ENCODE measurements at places on chromosomes 12 and 14.

- no peak for DNase-seq
Measured at GRCh38 chr14:64340560-64341196, 46.5 kb upstream of the ESR2 start.

DNA sequence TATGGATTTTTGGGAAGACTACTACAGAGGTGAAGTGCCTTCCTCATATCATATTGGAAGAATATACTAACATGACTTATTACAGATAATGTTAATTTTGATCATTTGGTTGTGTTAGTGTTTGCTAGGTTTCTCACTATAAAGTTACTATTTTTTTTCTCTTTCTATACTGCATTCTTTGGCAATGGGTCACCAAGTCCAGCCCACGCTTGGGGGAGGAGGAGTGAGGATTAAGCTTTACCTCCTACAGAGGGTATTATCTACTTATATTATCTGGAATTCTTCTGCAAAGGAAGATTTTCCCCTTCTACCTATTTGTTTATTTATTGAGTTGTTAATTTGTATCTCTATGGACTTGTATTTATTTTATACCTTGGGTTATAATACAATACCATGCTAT is 31.5 kb downstream of the SCN8A start:
- DNase-seq: peak; percentile 38

GRCh38 chr14:36944307-36945010 is 227.9 kb downstream of the SLC25A21 start:
- peak; percentile 47 for DNase-seq

GRCh38 chr12:42886160-42886559 is 296.6 kb upstream of the PRICKLE1 start:
- no peak for DNase-seq

DNA sequence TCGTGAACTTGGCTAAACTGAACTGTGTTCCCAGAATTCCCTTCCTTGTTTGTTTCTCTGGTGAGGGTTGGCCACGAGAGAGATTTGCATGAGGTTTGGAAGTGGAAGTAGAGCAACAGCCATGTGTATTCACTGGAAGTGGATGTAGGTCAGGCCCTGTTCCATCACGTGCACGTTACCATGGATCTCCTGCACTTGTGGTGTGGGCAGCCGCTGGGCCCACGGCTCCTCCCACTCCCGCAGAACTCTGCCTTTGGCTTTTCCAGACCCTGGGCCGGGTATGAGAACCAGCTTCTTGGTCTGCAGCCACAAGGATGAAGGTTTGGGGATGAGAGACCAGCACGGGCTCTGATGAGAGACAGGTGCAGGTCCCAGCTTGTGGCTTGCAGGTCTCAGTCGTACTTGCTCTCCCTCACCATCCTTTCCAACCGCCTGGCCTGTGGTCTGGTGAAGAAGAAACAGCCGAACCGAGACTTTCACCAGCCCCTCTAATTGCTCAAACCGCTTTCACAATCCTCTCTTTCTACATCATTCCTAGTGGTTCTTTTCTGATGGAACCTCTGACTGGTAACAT is 94.9 kb downstream of the DUSP16 start:
- DNase-seq: peak; percentile 45

DNA sequence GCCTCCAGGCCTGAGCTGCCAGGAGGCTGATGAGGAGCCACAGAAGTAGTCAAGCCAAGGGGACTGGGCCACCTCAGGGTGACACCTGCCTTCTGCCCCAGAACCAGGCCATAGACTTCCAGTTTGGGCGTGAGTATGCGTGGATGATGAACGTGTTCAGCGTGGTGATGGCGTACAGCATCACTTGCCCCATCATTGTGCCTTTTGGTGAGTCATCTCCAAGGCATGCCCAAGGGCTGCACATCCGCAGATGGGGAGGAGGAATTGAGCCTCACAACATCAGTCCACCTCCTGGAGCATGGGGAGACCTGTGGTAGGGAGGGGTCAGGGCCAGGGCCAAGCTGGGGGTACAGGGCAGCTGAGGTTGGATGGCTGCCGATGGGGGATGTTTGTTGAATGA is 22.3 kb downstream of the NGB start:
- DNase-seq: no peak

GRCh38 chr12:57606399-57606798 is 1.8 kb downstream of the DTX3 start:
- no peak for DNase-seq

DNA sequence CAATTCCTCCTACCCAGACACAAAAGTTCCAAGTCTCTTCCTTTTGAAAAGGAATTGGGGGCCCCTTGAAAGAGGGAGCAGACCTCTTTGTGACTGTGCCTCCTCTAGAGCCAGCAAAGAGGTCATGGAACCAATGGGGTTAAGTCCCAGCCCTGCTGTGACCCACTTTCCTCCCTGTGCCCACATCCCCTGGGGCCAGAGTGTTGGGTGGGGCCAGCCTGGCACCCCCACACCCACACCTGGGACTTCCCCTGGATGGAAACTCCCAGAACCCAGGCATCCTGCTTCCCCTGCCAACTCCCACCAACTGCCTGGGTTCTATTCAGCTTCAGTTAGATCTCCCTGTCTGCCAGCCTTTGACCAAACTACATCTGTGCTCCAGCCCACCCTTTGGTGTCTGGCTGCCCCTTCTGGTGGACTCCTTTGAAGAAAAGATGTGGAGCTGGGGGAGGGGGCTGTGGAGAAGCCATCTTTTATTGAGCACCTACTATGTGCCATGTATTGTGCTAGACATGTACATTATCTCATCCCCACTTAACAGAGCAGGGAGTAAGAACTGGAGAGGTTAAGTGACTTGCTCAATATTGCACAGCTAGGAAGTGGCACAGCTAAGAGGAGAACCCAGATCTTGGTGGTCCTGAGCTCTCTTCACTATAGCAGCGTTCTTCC is 4.6 kb upstream of the RARG start:
- no peak for DNase-seq

GRCh38 chr12:19979584-19979983 is 388.8 kb upstream of the PDE3A start:
- no peak for DNase-seq

GRCh38 chr12:67520606-67521005 is 127.9 kb upstream of the DYRK2 start:
- no peak for DNase-seq

DNA sequence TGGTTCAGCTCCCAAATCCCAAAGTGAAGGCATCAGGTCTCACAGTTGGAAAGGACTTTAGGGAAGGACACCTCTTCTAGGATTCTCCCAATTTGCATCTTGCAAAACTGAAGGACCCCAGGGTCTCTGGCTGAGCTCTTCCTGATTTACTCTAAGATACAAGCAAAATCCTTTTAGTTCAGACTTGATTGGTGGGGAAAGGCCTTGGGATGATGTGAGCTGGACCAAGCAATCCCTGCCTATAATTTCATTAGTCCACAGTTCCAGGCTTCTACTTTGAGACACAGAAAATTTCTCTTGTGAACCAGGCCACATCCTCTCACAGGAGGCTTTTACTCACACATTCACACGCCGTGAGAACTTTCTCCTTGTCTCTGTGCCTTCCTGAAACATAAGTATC is 23.6 kb upstream of the VWF start:
- no peak for DNase-seq

DNA sequence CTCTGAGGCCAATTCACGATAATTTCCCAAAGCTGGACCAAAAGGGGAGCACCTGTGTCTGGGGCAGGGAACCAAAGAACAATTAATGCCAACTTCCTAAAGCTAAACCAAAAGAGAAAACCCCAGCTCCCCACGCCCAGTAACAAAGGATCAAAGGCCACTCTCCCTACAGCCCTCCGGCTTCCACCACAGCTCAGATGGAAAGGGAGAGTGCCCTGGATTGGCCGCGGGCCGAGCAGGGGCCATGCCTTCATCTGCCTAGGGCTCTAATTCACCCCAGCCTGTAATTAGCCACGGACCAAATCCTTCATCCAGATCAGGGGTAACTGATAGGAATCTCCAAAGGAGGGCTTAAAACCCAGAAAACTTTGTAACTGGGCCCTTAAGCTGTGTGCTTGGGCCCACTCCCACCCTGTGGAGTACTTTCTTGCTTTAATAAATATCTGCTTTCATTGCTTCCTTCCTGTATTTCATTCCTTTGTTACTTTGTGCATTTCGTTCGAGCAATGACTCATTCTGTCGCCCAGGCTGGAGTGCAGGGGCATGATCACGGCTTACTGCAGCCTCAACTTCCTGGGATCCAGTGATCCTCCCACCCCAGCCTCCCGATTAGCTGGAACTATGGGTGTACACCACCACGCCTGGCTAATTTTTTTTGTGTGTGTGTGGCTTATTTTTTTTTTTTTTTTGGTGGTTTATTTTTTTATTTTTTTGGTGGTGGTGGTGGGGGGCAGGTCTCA is 65.5 kb upstream of the PPP4R3A start:
- DNase-seq: no peak

GRCh38 chr14:51860825-51861499 is 550 bp downstream of the GNG2 start:
- DNase-seq: peak; percentile 35

DNA sequence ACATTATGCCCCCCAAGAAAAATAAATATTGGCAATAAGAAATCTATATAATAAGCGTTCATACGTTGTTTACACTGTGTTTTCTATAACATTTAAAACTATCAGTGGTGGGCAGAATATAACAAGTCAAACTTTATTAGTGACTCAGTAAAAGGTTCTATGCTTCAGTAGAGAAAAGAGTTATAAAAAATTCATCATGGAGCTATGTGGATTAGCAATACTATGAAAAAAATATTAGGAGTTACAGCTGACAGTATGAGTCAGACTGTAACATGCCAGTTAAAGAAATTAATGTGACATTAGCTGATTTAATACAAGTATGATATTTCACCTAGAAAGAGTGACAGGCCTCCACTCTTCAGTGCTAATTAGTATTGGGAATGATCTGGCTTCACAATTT is 125.1 kb upstream of the GARIN6 start:
- DNase-seq: no peak

DNA sequence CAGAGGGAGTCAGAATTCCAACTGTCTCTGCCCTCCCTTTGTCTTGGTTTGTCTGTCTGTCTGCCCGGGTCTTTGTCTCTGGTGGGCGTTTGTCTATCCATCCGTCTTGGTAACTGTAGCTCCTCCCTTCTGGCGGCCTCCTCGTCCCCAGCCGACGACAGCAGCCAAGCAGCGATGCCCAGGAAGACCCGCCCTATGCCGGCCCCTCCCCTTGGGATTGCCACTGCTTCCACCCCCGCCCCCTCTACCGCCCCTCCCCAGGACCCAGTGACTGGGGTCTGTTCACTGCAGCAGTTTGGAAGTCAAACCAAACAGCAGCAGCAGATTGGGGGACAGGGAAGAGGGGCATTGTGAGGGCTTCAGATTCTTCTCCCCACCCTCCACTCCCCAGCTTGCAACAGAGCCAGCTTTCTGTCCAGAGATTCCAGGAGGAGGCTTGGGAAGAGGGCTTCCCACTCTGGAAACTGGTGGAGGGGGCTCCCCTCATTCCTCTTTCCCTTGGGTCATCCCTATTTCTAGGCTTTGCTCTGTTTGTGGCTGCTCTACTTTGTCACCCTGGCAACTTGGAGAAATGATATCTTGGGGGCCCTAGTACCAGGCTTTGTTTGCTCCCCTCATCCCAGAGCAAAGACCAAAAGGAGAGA is 2.4 kb upstream of the RARG start:
- no peak for DNase-seq

- DNase-seq: peak; percentile 37
Measured at GRCh38 chr12:3554371-3555115, 63.5 kb downstream of the PRMT8 start.

DNA sequence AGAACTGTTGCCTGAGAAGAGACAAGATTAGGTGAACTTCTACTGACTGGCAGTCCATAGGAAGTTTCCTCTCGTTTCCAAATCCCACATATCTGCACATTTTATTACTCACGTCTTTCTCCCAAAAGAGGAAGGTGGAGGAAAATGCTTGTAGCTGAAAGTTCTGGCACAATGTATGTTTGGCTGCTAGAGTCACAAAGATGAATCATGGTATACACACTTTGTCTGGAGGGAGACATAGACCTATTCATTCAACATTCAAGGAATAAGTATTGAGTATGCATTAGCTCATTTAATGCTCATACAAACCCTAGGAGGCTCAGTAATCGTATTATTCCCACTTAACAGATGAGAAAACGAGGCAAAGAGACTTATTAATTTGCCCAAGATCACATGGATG is 291.8 kb downstream of the FOXN3 start:
- DNase-seq: no peak

DNA sequence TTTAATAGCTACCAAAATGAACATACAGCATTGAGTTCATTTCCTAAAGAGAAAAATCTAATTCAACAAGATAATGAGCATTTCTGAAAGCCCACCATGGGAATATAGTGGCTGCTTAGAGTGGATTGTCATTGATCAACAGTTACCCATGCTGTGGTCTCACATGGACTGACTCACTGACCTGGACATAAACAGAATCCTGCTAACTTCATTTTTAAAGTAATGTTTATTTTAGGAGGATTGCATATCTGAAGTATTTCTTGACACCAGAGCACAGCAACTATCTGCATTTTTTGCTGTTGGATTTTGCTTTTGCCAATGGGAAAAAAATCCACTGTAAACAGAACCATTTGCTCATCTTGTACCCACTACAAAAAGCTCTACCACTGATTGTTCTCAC is 71.7 kb downstream of the KCNC2 start:
- no peak for DNase-seq

GRCh38 chr14:101620821-101621785 is 59.8 kb downstream of the DIO3 start:
- DNase-seq: no peak

- DNase-seq: no peak
Measured at GRCh38 chr12:47114481-47114892, 34.7 kb upstream of the AMIGO2 start.

- DNase-seq: no peak
Measured at GRCh38 chr12:113359939-113360748, 1.8 kb downstream of the PLBD2 start.

GRCh38 chr14:30443368-30444007 is 115.5 kb upstream of the G2E3 start:
- DNase-seq: peak; percentile 76

- peak; percentile 96 for DNase-seq
Measured at GRCh38 chr12:2613326-2614073, 181.3 kb upstream of the FKBP4 start.

GRCh38 chr14:65192686-65193085 is 90.4 kb upstream of the MAX start:
- no peak for DNase-seq

- no peak for DNase-seq
Measured at GRCh38 chr12:117023998-117024960, 74.9 kb downstream of the TESC start.

DNA sequence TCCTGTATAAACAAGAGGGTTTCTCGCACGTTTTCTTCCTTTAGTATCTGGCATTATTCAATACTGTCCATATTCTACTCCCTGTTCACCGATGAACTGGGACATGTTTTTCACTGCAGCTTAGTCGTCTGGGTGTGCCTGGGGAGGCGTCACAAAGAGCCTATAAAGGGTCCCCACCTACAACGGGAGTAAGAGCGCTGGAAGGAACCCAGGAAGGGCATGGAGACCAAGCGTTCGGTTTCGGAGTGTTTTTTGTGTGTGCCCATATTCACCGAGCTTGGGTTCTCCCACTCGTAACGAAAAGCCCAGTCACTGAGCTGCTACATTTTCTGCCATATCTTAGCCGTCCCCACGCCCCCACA is 592 bp upstream of the USP15 start:
- DNase-seq: no peak

All from choroid plexus epithelial cell (primary cell).